ENCODE measurements at places on chromosomes 6 and 20.

DNA sequence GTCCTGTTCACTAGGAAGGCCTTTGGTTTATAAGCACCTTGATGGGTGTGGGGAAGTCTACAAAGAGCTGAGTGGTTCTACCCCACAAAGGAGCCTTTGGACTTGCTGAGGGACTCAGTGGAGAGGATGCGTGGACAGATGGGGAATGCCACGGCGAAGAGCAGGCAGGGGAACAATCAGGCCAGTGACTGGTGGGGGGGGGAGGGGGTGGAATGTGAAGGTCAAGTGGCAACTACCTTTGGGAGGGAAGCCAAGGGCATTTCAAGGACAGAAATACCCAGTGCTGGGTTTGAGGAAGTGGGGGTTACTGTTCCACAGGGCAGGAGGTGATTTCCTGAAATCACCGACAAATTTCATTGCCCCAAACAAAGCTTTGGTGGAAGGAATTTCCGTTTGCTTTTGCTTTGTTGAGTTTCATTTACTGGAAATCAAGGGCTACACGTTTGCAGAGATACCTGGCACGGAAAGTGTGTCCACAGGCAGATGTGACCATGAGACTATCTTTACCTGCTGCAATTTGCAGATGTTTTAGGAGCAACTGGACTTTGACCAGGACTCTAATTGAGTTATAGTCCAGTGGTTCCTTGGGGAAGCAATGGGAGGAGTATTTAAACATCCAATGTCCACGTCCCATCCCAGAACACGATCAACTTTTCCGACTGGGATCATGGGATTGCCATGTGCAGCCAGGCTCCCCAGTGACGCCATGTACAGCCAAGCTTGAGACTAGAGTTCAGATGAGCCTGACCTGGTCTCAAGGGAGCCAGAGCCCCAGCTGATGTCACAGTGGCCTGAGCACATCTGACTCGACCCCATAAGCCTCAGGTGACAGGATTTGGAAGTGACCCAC is 8.0 kb downstream of the CST3 start:
- no peak for DNase-seq

GRCh38 chr6:106750946-106751345 is 121.6 kb downstream of the QRSL1 start:
- no peak for DNase-seq

GRCh38 chr20:5880326-5880725 is 70.0 kb downstream of the TRMT6 start:
- DNase-seq, result no peak

GRCh38 chr6:19929312-19929711 is 92.1 kb downstream of the ID4 start:
- no peak for DNase-seq

DNA sequence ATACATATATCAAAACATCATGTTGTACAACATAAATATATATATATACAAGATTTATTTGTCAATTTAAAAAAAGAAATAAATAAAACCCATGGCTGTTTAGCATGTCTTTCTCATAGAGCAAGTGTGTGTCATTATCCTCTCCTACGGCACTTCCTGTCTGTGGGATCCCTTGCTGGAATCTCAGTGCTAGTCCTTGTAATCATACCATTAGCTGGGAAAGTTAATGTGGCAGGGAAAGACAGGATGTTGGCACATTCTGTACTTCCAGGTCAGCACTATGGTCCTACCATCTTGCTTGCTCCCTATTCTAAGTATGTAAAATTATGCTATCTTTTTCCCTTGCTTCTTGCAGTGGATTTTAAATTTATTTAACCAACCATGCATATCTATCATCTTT is 9.5 kb upstream of the SLC17A3 start:
- DNase-seq, result no peak

DNA sequence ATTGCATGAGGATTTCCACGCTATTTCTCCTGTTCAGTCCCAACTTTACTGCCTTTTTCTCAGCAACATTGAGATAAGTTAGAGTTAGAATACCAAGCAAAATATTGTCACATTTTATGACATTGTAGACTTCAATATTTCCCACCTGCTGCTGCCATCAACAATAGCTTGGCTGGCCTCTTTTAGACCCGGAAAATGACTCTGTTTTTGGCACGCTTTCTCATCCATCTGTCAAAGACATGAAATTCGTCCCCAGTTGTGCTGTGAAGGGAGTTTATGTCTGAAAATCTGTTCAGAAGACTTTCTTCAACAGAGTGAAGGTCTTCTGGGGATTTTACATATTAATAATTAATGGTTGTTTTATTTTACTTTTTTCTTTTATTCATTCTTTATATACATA is 857.3 kb downstream of the FRK start:
- no peak for DNase-seq

- no peak for DNase-seq
These were observed 140.6 kb downstream of the TTLL2 start for GRCh38 chr6:167465482-167465881.

- no peak for DNase-seq
These were observed 1.5 kb downstream of the COL20A1 start for GRCh38 chr20:63294536-63294900.

DNA sequence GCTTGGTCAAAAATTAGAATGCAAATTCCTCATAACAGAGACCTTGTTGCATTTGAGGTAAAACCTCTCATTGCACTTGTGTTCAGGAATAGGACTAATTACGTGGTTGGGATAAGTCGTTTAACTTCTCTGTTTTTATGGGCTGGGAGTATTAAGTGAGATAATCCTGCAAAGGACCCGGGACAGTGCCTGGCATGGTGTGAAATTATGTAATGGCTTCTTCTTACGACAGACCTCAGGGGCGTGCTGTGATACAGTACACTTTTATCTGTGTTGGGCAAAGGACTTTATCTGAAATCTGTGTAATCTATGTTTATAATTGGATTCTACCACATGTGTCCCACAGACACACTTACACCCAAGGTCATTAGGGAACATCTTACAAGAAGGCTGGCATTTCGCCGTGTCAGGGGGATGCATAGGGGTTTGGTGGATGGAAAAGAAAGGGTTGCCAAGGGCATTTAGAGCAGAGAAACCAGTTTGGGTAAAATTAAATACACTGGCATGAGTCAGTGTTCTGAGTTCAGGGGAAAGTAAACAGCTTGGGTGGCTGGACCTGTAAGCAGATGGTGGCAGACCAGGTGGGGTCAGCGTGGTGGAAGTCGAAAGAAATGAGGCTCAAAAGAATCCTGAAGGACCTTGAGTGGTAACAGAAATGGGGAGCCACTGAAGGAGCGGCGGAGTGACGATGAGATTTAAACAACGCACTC is 17.2 kb upstream of the RTF2 start:
- DNase-seq, result no peak

- no peak for DNase-seq
These were observed 39.6 kb downstream of the OR2B2 start for GRCh38 chr6:27872642-27873020.

GRCh38 chr6:15685619-15686018 is 22.8 kb upstream of the DTNBP1 start:
- no peak for DNase-seq

- peak; percentile 23 for DNase-seq
These were observed 951 bp downstream of the FOXP4 start for GRCh38 chr6:41546866-41547798.

- DNase-seq, result no peak
These were observed 108.4 kb downstream of the AFG1L start for GRCh38 chr6:108403236-108403635.

GRCh38 chr6:140663772-140664171 is 1289.3 kb upstream of the CITED2 start:
- DNase-seq, result no peak

DNA sequence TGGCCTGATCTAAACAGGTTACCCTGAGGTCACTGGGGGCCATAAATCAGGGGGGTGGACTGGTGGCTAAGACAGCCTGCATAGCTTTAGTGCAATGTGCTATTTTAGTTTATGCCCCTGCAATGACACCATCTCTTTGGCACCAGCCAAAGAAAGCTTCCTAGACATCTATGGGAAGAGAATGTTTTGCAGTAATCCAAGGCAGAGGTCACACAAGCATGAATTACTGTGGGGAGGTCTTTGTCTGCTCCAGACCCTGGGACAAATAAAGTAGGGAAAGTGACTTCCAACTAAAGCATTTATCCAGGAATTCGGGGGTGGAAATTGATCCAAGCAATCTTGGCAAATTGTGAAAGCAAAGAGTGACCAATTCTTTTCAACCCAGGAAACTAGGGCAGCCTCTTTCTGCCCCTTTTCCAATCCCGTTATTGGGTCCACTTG is 5.3 kb downstream of the RIPOR2 start:
- DNase-seq, result no peak

DNA sequence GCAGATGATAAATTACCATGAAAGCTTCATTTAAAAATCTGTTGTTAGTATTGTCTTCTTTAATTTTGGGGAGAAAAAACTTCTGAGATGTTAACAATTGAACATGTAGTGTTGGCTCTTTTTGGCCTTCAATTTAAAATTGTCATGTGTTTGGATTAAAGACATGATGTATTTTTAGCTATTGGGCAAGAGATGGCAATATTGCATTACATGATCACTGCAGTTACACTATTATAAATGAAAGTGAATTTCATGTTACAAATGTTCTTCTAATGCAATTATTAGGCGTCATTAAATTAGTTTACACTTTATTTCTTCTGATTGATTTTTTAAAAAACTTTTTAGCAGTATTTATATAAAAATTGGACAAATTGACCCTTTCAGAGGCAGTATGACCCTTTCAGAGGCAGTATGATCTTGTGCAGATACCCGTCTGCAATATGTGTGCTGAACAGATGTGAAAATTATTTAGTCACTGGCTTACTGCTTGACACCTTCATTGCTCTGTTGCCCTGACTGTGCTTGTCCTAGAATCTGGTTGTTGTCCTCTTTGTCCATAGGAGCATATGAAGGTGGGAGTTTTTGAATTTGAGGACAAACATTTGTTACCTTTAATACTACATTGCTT is 25.8 kb downstream of the CDKAL1 start:
- DNase-seq, result no peak

DNA sequence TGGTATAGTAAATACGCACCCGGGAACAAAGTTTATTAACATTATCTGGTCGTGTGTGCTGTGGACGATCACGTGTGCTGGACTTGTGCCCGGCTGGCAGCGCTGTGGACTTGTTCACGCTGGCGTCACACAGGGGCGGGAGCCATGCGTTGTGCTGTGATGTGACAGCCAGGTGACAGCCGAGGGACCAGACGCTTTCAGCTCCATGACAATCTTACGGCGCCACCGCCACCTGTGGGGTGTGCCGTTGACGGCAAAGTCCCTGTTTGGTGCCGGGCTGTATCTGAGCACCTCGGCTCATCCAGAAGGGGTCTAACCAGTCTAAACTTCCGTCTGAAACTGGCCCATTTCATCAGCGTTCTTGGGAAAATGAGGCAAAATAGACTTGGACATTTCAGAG is 25.2 kb downstream of the DLL1 start:
- DNase-seq, result peak; percentile 38

GRCh38 chr6:43614396-43614730 is 14.7 kb downstream of the GTPBP2 start:
- DNase-seq, result no peak

- DNase-seq, result no peak
These were observed 16.9 kb downstream of the RREB1 start for GRCh38 chr6:7124636-7125035.

GRCh38 chr20:19874040-19874727 is 116.1 kb downstream of the RIN2 start:
- no peak for DNase-seq

GRCh38 chr6:92989656-92990055 is 429.7 kb downstream of the EPHA7 start:
- no peak for DNase-seq

DNA sequence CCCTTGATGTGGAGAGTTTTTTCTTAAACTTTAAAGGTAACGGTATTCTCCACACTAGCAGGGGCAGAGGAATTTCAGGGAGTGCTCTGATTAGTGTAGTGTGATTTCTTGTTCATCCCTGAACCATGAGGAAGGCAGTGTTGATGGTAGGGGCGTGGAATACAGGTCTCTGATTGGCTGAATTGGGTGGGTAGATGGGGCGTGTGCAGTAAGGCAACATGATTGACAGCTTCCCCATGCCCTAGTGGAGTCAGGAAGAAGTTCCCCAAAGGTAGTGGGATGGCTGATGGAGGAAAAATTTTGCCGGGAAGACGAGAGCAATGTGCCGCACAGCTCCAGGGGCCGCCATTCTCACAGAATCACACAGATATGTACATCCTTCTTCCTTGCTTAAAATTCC is 97.4 kb upstream of the SALL4 start:
- DNase-seq, result no peak

- DNase-seq, result no peak
These were observed 261.4 kb upstream of the TFAP2D start for GRCh38 chr6:50451826-50452400.

GRCh38 chr20:44642203-44643153 is 9.0 kb downstream of the ADA start:
- DNase-seq, result peak; percentile 31

DNA sequence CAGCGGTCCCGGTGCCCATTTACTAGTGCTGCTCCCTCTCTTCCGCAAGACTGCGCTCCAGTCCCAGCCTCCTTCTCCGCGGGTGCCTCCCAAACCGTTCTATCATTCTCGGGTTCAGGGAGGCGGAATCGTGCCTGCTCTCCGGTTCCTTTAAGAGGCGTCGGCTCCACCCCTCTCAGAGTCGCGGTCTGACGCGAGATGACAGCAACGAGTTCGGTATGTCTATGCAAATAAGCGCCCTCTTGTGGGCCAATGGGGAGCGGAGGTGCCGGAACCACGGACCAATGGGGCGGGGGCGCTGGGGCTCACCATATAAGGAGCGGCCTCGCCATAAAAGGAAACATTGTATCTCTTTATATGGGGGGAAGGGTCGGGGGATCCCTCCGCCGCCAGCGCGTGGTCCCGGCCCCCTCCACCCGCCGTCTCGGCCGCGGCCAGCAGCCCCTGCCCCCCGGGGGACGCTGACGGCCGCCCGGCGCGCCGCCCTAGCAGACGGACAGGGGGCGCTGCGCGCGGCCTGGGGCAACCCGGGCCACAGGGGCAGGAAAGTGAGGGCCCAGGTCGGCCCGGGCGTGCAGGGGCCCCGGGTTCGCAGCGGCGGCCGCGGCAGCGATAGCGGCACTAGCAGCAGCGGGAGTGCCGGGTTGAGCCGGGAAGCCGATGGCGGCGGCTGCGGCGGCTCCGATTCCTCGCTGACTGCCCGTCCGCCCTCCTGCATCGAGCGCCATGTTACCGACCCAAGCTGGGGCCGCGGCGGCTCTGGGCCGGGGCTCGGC is at the start of gene SRF:
SRF (plus strand) TSS at position 339 of the 776 bp plus-strand sequence; CDS start at position 727, 388 bp downstream.
- DNase-seq, result peak; percentile 99

DNA sequence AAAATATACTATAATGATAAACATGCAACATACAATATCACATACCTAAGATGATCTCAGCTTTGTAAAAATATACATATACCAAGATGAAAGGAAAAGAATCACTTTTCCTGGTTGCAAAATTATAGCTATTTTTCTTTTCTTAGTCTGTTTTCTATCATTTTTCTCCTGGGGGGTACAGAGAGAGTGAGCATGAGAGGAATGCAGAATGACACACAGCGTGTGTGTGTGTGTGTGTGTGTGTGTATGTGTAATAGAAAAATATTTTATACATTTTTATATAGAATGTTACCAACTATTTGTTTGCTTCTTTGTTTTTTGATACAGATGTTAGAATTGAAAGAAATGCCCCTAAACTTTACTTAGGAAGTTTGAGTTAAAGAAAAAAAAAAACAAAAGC is 64.3 kb downstream of the FAM83B start:
- DNase-seq, result no peak

Data from substantia nigra (tissue), 51 donors.